IMR-90 (cell line): ENCODE measurements at places on chromosomes 1 and 21. TPM values are rescaled to one million over a fixed set of nuclear protein-coding genes. Genes with fewer than 3 reads are reported as not detected.

DNA sequence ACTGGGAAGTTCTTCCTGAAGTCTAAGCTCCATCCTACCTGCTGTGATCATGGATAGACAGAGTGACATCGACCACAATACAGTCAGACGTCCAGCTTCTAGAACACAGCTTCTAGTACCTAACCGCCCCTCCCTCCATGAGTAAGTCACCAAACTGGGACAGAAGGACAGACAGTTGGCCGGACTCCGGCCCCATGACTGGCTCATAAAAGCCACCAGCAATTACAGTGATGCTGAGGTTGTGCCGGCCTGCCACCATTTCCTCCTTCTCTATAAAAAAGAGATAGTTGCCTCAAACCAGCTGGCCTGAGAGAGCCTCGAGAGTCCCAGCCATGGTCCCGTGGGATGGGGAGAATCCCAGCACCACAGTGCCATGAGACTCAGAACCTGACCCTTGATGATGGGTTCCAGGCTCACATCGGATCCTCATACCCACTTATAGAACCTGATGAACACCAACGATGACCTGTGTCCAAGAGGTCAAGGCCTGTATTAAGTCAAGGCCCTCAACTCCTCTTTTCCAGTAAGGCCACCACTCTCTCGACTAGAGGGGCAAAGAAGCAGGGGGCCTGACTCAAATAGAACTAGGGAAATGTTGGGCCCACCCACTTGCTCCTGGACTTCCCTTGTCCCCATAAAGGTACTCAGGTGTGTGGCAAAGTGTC, 3.4 kb downstream of the MEF2D start:
- H3K27ac ChIP-seq, result no peak overlapping the region
- H3K36me3 ChIP-seq, result peaks cover 5% of the 10 kb centered on the region; the same call in 1 of the 2 replicates
- no peak for DNase-seq
- peaks cover 45% of the 10 kb centered on the region for H3K4me1 ChIP-seq
- H3K4me3 ChIP-seq, result no peak overlapping the region

GRCh38 chr1:54519709-54520108, 28.3 kb upstream of the ACOT11 start:
- H3K4me3 ChIP-seq, result no peak overlapping the region
- H3K4me1 ChIP-seq, result no peaks in the 10 kb centered on the region
- H3K36me3 ChIP-seq, result no peaks in the 10 kb centered on the region
- no peak overlapping the region for H3K27ac ChIP-seq

GRCh38 chr1:65955503-65955902, 162.8 kb downstream of the PDE4B start:
- H3K4me3 ChIP-seq, result no peak overlapping the region
- DNase-seq, result no peak
- H3K36me3 ChIP-seq, result no peaks in the 10 kb centered on the region
- no peaks in the 10 kb centered on the region for H3K4me1 ChIP-seq
- no peak overlapping the region for H3K27ac ChIP-seq
- H3K27me3 ChIP-seq, result no peaks in the 10 kb centered on the region

TMEM82 gene
- not detected in 2 replicates for total RNA-seq

DNA sequence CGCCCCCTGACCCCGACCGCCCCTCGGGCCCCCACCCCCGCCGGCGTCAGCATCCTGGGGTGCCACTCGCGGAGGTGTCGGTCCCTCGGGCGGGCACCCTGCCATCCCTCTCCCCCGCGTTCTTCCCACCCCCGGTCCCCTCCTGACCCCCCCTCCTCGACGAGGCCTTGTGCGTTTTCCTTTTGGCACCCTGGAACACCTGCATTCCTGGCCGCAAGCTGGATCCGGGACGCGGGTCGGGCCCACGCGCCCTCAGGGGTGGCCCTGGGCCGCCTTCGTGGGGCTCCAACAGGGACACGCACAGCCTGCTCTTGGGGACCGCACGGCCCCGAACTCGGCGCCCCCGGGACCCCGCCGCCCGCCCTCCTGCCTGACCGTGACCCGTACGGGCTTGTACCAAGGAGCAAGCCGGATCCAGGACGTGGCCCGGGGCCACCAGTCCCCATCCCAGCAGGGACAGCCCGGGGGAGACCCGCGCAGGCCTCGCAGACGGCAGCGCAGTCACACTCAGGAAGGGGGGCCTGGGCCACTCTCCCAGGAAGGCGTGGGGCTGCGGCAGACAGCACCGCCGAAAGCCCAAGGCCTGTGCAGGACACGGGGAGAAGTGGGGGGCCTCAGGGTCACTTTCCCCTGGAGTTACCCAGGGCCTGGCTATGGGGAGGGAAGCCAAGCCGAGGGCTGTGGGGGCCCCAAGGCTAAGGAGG, 579 bp upstream of the SLC19A1 start:
- H3K27me3 ChIP-seq, result peaks cover 9% of the 10 kb centered on the region
- peaks cover 3% of the 10 kb centered on the region; the same call in 1 of the 2 replicates for H3K4me1 ChIP-seq
- peak overlapping the region; percentile 55 for H3K4me3 ChIP-seq
- no peak for DNase-seq

NIBAN1 gene
- 10.0 and 10.3 TPM in 2 replicates for total RNA-seq

DNA sequence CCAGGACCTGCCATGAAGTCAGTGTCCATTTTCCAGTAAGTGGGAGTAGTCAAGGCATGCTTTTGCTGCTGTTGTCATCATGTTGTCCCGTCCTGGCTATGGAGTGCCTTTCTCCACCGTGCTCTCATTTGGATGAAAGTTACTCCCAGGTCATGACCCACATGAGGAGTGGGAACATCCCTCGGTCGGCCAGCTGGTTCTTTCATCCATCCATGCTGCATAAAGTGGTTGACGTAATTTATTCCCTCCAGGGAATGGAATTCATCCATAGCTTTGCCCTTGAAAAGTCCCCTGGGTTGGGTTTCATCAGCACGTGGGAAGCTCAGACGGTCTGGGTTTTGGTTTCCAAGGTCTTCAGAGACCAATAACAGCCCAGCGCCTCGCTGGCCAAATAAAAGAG, 11.6 kb downstream of the PLA2G2A start:
- no peak overlapping the region for H3K4me3 ChIP-seq
- H3K27ac ChIP-seq, result no peak overlapping the region
- H3K4me1 ChIP-seq, result no peaks in the 10 kb centered on the region
- DNase-seq, result no peak
- H3K27me3 ChIP-seq, result peaks cover 29% of the 10 kb centered on the region

DNA sequence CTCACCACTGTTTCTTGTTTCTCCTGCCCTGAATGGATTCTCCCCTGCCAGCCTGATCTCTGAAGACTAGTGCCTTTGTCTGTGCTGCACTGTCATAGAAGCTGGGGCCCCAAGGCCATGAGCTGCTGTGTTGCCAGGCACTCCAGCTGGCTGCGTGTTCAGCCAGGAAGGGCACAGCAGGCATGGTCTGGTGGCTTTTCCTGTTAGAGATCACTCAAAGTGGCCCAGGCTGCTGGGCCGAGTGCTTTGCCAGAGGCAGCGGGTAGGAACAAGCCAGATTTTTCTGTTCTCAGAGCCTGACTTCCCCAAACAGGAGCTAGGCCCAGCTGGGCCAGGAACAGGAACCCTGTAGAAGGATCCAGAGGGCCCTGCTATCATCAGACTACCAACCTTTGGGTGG, 5.2 kb downstream of the ADPRS start:
- no peak overlapping the region for H3K27ac ChIP-seq
- H3K27me3 ChIP-seq, result no peaks in the 10 kb centered on the region
- DNase-seq, result no peak
- peaks cover 2% of the 10 kb centered on the region; the same call in 1 of the 2 replicates for H3K4me1 ChIP-seq
- no peak overlapping the region for H3K4me3 ChIP-seq

PLCH2 gene
- total RNA-seq, result 0.18 and 0.28 TPM in 2 replicates

- no peak overlapping the region for H3K27ac ChIP-seq
- H3K27me3 ChIP-seq, result peaks cover 3% of the 10 kb centered on the region; the same call in 1 of the 2 replicates
- no peaks in the 10 kb centered on the region for H3K4me1 ChIP-seq
- no peak for DNase-seq
- H3K4me3 ChIP-seq, result no peak overlapping the region
Measured at GRCh38 chr1:2482588-2482987, 6.5 kb downstream of the PLCH2 start.

DYNLT5 gene
- 0.18 and 0.28 TPM in 2 replicates for total RNA-seq
